Astrocyte of the spinal cord (primary cell): ENCODE measurements at places on chromosomes 3 and 15.

DNA sequence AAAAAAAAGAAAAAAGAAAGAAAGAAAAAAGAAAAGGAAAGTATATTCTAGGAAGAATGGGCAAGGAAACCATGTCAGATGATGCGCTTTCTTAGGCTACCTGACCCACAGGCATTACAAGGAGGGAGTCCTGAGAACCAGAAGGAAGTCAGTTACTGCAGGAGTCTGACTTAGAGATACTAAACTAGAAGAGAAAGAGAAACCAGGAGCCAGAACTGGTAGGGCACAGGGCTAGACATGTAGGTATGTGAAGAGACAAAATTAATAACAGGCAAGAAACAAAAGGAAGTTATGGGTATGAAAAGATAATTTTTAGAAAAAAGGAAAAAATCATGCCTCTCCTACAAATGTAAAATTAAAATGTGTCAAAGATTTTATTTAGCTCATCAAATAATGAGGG, 63.3 kb upstream of the LRRN1 start:
- DNase-seq = no peak

- peak; percentile 88 for DNase-seq
Observed at GRCh38 chr3:169149349-169149890, 514.1 kb downstream of the MECOM start.

GRCh38 chr15:73700041-73700842, 16.1 kb downstream of the CD276 start:
- peak; percentile 82 for DNase-seq

GRCh38 chr3:184553385-184553784, 8.2 kb upstream of the EPHB3 start:
- no peak for DNase-seq

DNA sequence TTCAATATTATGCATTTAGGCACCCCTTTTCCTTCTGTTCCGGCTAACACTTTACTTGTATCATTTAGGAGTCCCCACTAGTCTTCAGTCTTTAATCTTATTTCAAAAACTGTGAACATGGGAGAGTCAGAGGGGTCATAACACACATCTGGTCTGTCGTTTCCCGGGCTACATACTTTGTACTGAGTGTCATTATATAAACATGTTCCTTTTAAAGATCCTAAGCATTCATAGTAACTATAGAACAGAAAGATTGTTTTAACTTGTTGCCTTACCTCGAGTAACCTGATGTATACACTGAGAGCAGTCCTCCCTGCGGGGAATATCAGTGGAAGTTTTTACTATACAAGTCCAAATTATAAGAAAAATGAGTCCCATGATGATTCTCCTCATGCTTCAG, 78.2 kb upstream of the VEPH1 start:
- DNase-seq = peak; percentile 27

GRCh38 chr3:32626631-32627030, 56.0 kb upstream of the DYNC1LI1 start:
- no peak for DNase-seq

- DNase-seq = peak; percentile 25
Observed at GRCh38 chr15:70156671-70157271, 59.1 kb upstream of the TLE3 start.

- no peak for DNase-seq
Observed at GRCh38 chr3:145639003-145639606, 521.9 kb downstream of the PLOD2 start.

- DNase-seq = no peak
Observed at GRCh38 chr3:189353988-189354889, 182.5 kb downstream of the TPRG1 start.

- DNase-seq = no peak
Observed at GRCh38 chr15:64925335-64926330, 13.9 kb downstream of the ANKDD1A start.

DNA sequence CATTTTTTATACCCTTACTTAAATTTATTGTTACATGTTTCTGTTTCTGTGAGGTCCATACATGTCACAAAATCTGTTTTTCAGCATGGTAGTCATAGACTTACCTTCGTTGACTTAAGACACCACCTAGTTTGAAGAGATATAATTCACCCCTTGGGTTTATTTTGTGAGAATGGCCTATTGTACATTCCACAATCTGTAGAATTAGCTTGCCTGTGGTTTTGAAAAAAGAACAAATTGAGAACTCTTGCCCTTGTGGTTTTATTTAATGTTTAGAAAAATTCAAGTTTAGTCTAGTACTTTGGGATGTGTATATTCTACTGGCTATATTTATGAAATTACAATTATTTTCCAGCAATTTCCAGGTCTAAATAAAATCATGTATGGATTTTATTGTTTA, 31.6 kb downstream of the FILIP1L start:
- peak; percentile 75 for DNase-seq

- DNase-seq = no peak
Observed at GRCh38 chr3:46193436-46193835, 14.7 kb downstream of the CCR1 start.

- peak; percentile 73 for DNase-seq
Observed at GRCh38 chr15:39472621-39473297, 108.1 kb upstream of the THBS1 start.

DNA sequence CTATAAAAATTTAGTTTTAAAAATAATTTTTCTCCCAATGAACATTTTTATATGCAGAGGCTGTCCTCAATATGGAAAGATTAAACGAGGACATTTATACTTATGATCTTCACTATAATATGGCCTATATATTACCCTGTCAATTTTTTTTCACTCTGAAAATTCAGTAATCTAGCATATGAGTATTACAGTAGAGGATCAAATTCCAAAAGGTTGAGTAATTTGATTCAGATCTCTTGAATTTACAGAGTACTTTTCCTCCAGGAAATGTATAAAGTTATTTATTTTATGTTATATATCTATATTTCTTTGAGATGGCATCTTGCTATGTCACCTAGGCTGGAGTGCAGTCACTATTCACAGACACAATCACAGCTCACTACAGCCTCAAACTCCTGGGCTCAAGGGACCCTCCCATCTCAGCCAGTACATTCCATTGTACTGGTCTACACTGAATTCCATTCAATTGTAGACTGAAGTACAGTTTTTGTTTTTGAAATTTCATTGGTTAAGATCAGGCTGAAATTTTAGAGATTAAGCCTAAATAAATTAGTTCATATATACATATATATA, 16.3 kb upstream of the TRPM7 start:
- no peak for DNase-seq

DNA sequence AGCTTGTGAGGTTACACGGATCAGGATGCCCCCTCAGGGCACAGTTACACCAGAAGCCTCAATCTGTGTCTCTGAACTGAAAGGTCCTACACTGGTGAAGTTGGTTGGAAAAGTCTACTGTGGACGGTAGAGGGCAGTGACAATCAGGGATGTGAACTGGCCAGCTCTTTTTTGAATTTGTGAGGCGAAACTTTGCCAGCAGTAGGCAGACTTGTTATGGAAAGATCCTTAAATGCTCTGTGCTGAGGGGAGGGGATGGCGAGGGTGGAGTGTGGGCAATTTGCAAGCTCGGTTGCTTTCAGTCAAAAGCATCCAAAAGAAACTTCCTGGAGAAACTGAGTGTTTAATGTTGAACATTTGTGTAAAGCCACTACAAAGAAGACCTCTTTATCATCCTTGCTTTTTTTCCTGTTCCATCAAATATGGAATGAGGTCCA, 127.4 kb upstream of the ABHD17C start:
- DNase-seq = peak; percentile 89

DNA sequence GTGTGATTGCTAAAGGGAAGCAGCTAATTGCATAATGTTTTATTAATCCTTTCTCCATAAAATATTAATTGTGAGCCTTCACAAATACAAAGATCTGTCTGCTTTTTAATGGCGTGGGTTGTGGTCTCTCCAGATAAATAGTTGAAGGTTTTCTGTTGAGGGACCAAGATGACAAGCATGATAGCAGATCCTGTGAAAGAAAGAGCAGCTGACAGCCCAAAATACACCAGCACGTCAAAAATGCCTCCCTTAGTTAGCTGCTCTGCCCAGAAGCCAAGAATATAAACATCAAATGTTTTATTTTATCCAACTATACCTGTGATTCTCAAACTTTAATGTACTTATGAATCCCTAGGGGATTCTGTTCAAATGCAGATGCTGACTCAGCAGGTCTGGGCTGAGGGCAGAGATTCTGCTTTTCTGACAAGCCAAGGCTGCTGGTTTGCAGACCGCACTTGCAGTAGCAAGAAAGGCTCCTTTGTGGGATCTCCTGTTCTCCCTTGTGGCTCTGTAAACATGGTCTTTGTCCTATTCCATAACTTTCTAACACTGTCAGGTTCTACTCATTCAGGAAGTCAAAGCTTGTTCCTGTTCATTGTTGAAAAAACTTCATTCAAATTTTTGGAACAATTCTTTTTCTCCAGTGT, 119.1 kb upstream of the SLC25A36 start:
- DNase-seq = no peak

DNA sequence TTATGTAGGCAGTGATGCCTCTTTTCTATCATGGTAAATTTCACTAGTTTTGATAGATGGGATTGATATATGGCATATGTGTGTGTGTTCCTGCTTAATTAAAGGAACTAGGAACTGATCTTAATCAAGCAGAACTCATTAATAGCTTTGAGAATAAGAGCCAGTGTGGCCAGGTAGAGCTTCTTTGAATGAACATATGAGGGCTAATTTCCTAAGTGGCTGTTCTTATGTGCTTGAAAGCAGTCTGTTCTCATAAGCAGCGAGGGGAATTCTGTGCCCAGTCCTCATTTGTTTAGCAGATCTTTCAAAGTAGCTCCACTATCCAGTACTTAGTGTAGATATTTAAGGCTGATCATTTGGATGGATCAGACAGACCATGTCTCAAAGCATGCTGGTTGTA, 164.2 kb downstream of the GABRG3 start:
- no peak for DNase-seq

- DNase-seq = peak; percentile 87
Observed at GRCh38 chr15:82135638-82136037, 89.8 kb upstream of the MEX3B start.

DNA sequence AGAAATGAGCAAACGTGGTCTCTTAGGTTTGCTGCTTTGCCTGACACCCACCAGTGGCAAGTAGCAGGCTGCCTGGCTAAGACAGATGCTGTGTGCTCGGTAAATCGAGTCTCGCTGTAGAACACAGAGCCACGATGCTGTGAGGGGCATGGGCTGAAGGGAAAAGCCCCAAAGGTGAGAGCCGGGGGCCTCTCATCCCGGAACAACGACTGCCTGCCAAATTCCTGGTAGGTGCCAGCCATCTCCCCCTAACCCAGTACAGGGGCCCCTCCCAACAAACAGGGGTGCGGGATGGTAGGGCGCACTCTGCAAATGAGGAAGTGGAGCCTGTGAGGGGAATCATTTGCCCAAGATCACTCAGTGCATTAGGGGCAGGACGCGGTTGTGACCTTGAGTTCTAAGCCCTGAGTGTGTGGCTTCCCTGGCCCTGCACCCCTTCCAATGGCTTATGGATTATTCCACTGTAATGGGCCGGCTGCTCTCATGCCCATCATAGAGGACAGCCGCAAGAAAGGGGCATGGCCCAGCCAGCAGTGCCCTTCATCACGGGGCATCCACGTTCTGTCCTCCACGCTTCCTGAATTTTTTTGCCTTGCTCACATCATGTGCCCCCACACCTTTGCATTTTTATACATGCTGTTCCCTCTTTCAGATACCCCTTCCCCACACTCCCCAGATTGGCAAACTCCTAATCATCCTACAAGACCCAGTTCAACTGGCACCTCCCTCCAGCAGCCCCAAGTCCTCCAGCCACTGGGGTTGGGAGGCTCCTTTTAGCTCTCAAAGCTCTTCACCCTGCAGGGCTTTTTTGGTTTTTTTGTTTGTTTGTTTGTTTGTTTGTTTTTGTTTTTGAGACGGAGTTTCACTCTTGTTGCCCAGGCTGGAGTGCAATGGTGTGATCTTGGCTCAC, 125.4 kb downstream of the NUP210 start:
- no peak for DNase-seq

GRCh38 chr3:132279030-132279429, 38.2 kb upstream of the ACP3 start:
- DNase-seq = no peak

DNA sequence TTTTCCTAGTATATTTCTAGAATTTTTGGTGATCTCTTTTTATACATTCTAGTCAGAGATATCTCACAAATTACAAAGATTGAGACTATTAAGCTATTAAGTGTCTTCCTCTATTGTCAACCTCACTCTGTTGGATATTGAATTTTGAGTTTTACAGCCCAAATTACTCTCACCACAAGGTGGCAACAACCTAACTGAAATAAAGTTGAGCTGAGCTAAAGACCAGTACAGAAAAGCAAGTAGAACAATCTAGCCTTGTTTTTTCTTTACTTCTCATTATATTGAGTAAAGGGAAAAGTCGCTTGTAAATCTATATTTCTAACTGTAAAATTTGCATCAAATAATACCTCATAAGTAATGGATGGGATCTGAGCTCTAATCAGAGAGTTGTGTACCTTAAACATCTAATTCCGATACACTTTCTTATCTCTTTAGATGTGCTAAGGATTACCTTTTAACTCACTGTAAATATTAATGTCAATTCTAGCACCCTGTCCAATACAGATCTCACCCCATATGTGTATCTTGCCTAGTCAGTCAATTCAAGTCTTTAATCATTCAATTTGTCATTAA, 13.6 kb upstream of the COMMD2 start:
- peak; percentile 54 for DNase-seq

- DNase-seq = peak; percentile 39
Observed at GRCh38 chr3:194518652-194519051, 31.9 kb upstream of the ATP13A3 start.

- DNase-seq = peak; percentile 32
Observed at GRCh38 chr3:9951962-9952805, at the start of gene PRRT3. PRRT3 (minus strand) TSS chr3:9952408; CDS start chr3:9950115, 2,293 bp downstream.

DNA sequence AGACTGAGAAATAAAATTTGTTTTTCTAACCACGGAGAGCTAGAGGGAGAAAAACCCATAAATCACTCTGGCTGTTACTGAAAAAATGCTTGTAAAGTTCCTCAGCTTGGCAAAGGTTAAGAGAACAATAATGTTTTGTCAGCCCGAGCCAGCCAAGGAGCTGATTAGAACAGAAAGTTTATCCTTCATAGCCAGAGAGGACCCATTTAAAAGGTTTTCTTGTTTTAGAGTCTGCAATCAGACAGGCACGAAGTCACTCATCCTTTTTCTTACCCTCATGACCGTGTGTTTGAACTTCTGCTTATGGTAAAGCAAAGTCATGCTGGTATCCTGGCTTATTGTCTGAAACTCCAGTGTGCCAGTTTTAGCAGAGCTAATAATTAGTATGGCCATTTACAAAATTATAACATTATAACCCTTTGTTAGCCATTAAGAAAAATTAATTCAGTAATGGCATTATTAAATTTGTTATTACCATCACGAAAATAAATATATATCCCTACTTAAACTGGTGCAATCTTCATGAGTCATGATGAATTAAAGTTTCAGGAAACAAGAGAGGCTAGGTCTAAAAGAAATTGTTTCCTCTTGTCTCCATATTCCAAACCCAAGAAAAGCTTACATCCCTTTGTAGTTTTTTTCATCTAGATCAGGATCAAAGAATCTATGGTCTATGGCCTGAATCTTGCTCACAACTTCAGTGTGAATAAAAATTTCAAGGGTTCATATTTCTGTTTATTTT, 13.5 kb upstream of the STXBP5L start:
- peak; percentile 13 for DNase-seq

DNA sequence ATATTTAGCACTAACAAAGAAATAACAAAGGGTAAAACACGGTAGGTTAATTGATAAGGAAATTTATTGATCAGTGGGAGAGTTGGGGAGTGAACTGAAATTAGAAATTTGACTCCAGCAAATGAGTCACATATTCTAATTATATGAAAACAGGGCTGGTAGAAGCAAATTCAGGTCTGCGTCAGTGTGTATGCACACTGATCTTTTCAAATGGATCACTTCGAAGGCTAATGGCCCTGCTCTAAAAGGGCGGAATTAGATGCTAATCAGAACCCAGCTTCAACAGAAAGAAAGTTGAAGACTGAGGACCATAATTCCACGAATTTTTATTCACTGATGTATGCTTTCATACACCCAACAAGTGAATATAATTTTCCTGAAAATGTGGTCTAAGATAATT, 762.4 kb upstream of the DPPA4 start:
- DNase-seq = no peak
